ENCODE measurements at places on chromosomes 13 and 19.
A peak's percentile ranks its signal among the peaks of the same experiment; 100 is the strongest.

GRCh38 chr13:35617420-35617819 is 140.9 kb upstream of the MAB21L1 start:
- DNase-seq: no peak

DNA sequence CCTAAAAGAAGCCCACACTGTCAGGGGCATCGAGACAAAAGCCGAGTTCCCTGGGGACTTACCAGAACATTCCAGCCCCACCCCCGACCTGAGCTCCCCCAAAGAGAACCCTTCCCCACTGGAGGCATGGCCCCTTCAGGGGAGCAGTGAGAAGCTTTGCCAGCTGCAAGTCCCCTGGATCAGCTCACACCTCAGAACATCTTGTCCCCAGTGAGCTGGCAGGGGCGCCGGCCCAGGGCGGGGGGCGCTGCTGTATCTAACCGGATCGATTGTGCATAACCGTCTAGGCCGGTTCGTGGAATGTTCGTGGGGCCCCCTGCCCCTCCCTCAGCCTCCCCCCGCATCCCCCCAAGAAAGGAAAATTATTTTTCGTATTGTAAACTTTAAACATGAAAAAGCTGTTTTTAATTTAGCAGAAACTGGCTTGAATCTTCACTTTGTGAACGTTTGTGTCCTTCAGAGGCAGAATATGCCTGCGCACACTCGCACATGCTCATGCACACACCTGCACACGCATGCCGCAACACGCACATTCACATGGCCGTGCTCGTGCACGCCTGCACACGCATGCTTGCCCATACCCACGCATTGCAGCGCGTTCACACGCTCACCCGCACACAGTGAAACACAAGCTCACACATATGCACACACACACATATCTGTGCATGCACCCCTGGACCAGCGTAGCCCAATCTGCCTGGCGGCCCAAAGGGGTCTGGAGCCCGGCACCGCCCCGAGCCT is 12.0 kb upstream of the CRTC1 start:
- DNase-seq: no peak

DNA sequence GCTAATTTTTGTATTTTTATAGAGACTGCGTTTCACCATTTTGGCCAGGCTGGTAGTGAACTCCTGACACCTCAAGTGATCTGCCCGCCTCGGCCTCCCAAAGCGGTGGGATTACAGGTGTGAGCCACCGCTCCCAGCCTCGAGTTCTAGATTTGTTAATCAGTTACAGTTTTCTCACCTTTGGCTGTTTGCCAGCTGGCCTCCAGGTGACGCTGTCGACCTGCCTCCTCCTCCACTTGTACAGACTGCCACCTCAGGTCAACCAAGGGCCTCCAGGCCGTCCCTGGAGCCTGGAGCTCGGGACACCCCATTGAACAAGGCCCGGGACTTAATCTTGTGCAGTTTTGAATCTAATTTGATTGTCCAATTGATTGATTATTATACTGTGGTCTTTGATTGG is 45.5 kb downstream of the IER2 start:
- DNase-seq: peak; percentile 55

- no peak for DNase-seq
These were observed 73.7 kb downstream of the LACC1 start for GRCh38 chr13:43953370-43953769.

DNA sequence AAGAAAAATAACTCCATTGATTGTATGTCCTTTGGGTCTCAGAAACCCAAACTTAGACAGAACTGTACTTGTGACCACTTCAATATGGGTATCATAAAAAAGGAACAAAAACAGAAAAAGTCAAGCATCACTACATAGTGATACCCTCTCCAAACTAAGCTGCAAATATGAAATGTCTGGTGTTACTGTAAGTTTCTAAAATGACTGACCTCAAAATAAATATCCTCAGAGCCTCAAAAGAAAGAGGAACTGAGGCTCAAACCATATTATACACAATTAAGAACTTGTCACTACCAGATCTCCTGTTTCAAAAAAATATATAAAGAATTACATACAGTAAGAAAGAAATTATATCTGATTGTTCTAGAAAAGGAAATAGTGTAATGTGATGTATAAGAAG is 787.9 kb upstream of the KLHL1 start:
- DNase-seq: no peak

GRCh38 chr13:74406420-74406819 is 272.2 kb upstream of the KLF12 start:
- DNase-seq: no peak

GRCh38 chr19:29367791-29368222 is 154.9 kb upstream of the UQCRFS1 start:
- no peak for DNase-seq

DNA sequence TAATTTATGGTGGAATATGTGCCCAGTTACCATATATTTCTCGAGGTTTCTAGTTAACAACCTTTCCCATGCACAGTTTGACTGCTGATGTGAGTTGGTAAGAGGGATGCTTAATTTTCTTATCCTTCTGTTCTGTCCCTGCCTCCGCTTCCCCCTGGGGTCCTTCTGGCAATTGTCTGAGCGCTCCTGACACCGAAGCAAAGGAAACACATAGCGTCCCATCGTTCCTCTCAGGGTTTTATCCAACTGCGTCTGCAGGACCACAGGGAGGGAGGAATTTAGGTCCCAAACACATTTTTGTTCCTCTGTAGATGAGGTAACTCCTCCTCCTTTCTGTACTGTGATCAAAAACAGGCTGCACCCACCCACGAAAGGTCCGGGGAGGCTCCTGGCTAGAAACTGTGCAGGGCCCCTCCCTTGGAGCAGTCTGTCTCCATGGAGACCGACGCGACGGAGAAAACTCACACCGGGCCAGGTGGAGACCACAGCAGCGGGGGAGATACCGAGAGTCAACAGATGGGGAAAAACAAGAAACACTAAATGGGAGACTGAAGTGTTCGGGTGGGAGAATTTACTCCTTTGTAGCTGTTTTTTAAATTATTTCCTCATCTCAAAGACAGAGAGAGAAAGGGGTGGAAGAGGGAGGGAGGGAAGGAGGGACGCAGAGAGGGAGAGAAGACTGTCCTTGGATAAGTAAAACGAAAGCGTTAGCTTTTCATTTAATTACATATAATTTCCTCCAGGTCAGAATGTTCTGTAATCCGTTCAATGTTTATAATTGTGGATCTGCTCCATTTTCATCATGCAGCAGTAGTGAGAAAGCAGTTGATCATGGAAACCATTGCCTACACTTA is 191.8 kb upstream of the NBEA start:
- DNase-seq: no peak

GRCh38 chr19:52993342-52994178 is 20.2 kb upstream of the ERVV-1 start:
- DNase-seq: peak; percentile 77

DNA sequence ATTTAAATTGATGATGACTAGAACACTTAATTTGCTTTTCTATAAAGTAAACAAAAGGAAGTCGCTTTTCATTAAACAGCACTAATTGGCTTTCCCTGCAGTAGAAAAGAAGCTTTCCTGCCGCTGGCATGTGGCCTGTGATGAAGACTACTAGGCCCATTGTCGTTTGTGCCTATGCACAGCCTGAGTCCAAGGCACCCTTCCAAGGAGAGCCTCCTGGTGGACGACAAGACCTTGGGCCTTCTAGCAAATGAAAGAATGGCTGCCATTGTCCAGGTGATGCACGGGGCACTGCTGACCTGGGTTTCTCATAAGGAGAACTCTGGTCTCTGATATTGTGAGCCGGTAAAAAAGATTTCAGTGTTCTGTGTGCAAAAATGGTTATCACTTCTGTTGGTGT is 233.0 kb downstream of the COL4A1 start:
- no peak for DNase-seq

GRCh38 chr13:84297251-84297650 is 415.0 kb upstream of the SLITRK1 start:
- no peak for DNase-seq

GRCh38 chr13:100508455-100508854 is 80.1 kb downstream of the GGACT start:
- no peak for DNase-seq

DNA sequence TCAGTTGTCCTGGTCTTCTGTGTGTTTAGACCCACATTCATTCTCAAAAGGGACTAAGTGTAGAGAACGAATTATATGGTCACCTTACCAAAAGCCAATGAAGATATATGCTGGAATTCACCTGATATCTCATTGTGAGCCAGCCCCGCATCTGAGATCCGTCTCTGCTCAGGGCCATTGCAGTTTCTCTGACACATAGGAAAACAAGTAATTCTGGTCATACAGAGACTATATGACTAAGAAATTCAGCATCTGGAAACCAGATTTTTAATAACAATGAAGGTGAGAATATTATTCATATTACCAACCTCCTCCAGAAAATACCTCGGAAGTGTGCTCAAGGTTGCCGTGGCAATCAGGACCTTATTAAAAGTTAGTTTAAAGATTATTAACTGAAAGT is 278.6 kb upstream of the EDNRB start:
- no peak for DNase-seq

GRCh38 chr19:35170359-35171061 is 16.0 kb downstream of the FXYD5 start:
- DNase-seq: no peak

DNA sequence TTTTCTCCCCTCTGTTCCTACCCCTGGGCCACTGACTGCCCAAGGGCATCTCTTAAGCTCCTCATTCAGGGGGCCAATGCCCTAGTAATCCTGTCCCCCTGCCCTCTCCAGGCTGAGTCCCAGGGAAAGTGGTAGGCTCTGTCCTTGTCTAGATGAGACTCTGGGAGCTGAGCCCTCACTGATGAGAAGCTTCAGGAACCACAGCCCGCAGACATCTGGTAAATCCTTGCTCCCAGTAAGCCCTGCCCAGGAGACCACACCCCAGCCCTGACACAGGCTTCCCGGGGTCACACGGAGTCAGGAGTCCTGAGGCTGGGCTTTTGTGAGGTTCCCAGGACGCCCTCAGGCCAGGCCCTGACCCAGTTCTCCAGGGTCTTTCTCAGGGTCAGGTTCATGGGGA is 1.9 kb downstream of the CEACAM4 start:
- no peak for DNase-seq

- DNase-seq: peak; percentile 51
These were observed at the start of gene UBE2M for GRCh38 chr19:58558066-58558622. TSS of gene UBE2M (minus strand) at chr19:58558611. CDS start at chr19:58558381, 230 bp downstream.

GRCh38 chr13:113589251-113589960 is 4.9 kb downstream of the TFDP1 start:
- no peak for DNase-seq

- DNase-seq: no peak
These were observed 254.5 kb downstream of the SLITRK6 start for GRCh38 chr13:85544756-85545155.

DNA sequence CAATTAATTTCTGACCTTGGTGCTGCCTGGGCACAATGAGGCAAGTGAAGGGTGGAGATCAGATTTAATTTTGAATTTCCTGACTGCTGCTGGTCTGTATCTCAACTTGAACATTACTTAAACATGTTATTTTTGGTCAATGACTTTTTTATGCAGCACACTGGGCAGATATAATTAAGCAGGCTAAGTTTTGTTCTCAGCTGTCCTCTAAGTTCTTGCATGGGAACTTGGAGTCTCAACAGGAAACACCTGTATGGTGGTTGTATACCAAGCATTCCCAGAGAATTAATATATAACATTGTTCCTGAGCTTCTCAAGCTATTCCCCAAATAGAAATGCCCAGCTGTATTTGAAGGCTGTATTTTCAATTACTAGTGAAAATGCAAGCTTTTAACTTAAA is 113.5 kb upstream of the EDNRB start:
- no peak for DNase-seq

DNA sequence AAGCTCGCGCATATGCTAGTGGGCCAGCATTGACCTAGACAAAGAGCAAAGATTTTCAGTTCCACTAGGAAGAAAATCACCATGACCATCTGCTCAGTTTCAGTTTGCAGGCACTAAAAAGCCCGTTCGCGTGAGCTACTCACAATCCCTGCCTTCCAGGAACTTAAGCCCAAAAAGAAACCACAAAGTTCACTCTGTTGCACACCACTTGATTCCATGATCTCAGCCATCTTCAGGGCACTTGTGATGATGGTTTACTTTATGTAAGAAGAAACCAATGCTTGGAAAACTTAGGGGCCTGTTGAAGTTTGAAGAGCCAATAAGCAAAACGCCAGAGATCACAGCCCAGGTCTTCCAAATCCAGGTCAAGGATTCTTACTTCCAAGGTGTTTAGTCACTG is 45.0 kb upstream of the SLC15A1 start:
- DNase-seq: no peak

DNA sequence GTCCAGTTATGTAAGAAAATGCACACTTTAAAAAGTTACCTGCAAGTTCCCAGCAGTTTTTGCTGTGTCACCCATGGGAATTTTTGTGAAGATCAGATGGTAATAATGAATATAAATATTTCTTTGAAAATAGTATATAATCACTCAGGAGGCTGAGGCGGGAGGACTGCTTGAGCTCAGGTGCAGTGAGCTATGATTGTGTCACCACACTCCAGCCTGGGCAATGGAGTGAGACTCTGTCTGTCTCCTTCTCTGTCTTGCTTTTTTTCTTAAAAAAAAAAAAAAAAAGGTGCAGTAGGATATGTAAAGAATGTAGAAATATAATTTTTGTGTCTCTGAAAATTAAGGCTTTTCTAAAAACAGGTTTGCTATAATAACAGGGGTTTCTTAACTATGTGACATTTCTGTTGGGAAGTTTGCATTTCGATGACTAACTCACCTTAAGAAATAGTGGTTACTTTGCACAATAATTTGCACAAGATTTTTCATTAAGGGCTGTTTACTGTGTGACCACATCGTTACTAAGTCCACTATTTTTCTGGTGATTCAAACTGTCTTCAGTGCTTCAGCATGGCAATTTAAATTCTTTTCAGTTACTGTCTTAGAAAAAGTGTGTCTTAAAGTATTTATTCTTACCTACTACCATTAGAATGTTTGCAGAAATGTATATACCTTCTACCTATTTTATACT is 37.3 kb downstream of the DNAJC3 start:
- no peak for DNase-seq

GRCh38 chr13:86006317-86006716 is 207.1 kb upstream of the SLITRK6 start:
- no peak for DNase-seq

DNA sequence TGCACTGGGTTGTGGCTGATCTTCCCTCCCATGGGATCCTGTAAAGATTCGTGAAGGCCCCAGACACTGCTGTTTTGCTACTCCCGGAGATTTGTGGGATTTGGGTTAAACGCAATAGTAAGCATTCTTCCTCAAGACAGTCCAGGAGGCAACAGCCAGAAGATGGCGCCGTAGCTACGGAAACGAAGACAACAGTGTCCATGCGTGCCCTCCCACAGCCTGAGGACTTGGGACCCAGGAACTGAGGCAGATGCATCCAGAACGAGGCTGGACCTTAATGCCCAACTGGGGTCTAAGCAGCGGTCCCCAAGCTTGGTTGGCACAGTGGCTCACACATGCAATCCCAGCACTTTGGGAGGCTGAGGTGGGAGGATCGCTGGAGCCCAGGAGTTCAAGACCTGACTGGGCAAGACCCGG is 57.6 kb upstream of the ZNF507 start:
- no peak for DNase-seq

All from T-helper 9 cell (primary cell).